ENCODE measurements at places on chromosomes 3 and 15.

- H3K4me3 ChIP-seq, result no peak overlapping the region
- no peaks in the 10 kb centered on the region for H3K4me1 ChIP-seq
- H3K27me3 ChIP-seq, result no peaks in the 10 kb centered on the region
- no peak for DNase-seq
- H3K27ac ChIP-seq, result no peak overlapping the region
Measured at GRCh38 chr3:53102601-53103147, 27.6 kb downstream of the RFT1 start.

- H3K4me3 ChIP-seq, result no peak overlapping the region
- no peaks in the 10 kb centered on the region for H3K36me3 ChIP-seq
- no peak for DNase-seq
Measured at GRCh38 chr3:191275751-191276150, 53.4 kb upstream of the CCDC50 start.

DNA sequence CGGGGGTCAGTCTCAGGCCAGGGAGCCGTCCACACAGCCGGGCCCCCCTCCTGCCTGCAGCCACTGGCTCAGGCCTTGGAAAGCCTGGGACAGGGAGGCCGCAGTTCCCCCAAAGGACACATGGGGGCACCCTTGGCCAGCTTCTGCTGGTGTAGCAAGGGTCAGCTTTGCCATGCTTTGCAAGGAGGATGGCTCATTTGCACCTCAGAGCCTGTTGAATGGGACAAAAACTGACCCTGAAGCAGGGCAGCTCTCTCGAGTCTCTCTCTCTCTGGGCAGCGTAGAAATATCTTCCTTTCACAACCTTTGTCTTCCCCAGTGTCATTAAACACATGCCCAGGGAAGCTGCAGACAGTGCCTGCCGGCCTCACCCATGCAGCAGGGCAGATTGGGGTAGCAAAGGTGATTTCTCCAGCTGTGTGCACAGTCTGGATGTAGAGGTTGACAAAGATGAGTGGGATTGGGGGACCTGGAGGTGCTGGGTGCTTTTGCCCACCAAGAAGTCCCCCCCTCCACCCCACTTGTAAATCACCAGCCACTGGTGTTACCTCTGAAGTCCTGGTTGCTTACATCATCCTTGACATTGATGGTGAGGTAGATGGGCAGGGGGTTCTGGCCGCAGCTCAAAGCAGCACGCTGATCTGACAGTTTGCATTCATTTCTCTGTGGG is 17.4 kb upstream of the EHD4 start:
- H3K27ac ChIP-seq, result no peak overlapping the region
- H3K27me3 ChIP-seq, result peaks cover 3% of the 10 kb centered on the region
- no peak overlapping the region for H3K4me3 ChIP-seq
- no peaks in the 10 kb centered on the region for H3K36me3 ChIP-seq
- no peaks in the 10 kb centered on the region for H3K4me1 ChIP-seq

GRCh38 chr3:46706771-46707582 is 5.8 kb downstream of the TMIE start:
- H3K36me3 ChIP-seq, result no peaks in the 10 kb centered on the region
- no peak overlapping the region for H3K4me3 ChIP-seq
- DNase-seq, result no peak

GRCh38 chr15:62834686-62835329 is 207.7 kb upstream of the TPM1 start:
- peaks cover 7% of the 10 kb centered on the region for H3K36me3 ChIP-seq
- H3K27me3 ChIP-seq, result no peaks in the 10 kb centered on the region
- no peak for DNase-seq

DNA sequence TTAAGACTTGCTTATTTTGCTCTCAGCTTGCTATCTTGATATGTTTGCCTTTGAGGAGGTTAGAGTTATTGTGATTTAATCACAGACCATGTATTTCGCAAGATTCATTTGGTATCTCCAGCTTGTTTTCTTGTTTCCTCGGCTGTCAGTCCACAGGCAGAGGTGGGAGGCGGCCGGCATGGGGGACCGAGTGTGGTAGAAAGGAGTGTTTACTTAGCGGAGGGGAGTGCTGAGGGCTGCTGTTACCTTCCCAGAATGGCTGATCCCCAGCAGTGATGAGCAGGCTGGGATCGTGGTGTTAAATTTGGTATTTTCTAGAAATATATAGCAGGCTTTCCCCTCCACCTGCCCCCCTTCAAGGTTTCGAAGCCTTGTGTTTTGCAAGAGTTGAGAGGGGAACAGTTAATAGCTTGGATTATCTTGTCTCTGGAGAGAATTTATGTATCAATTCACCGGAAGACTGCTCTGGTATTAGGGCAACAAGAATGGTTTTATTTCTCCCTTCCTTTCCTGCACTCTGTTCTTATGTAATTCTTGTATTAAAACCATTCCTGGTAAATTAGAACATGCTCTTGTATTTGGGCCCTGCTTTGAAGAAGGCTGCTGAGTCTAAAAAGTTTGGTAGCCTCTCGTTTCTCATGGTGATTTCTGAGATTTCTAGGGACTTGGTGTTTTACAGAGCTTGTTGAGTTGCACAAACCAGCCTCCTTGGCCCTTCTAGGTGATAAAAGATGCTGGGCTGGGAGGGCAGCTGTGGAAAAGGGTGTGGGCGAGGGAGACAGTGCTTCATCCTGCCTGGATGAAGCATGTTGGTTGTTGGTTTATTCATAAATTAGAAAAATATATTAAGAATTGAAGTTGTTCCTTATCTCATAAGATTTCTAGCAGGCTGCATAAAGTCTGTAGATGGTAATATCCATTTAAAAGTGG is 151.4 kb downstream of the IGF1R start:
- H3K27me3 ChIP-seq, result no peaks in the 10 kb centered on the region
- H3K4me1 ChIP-seq, result peaks cover 16% of the 10 kb centered on the region
- H3K27ac ChIP-seq, result no peak overlapping the region
- DNase-seq, result peak; percentile 36
- no peaks in the 10 kb centered on the region for H3K36me3 ChIP-seq
- no peak overlapping the region for H3K4me3 ChIP-seq

GRCh38 chr15:58423831-58424608 is 7.8 kb upstream of the LIPC start:
- no peak overlapping the region for H3K27ac ChIP-seq
- no peaks in the 10 kb centered on the region for H3K36me3 ChIP-seq
- H3K4me3 ChIP-seq, result no peak overlapping the region
- DNase-seq, result peak; percentile 34

- no peak overlapping the region for H3K4me3 ChIP-seq
- peaks cover 15% of the 10 kb centered on the region for H3K4me1 ChIP-seq
- peaks cover 3% of the 10 kb centered on the region for H3K36me3 ChIP-seq
- no peaks in the 10 kb centered on the region for H3K27me3 ChIP-seq
- H3K27ac ChIP-seq, result no peak overlapping the region
Measured at GRCh38 chr3:141373232-141373631, 4.9 kb downstream of the ZBTB38 start.

DNA sequence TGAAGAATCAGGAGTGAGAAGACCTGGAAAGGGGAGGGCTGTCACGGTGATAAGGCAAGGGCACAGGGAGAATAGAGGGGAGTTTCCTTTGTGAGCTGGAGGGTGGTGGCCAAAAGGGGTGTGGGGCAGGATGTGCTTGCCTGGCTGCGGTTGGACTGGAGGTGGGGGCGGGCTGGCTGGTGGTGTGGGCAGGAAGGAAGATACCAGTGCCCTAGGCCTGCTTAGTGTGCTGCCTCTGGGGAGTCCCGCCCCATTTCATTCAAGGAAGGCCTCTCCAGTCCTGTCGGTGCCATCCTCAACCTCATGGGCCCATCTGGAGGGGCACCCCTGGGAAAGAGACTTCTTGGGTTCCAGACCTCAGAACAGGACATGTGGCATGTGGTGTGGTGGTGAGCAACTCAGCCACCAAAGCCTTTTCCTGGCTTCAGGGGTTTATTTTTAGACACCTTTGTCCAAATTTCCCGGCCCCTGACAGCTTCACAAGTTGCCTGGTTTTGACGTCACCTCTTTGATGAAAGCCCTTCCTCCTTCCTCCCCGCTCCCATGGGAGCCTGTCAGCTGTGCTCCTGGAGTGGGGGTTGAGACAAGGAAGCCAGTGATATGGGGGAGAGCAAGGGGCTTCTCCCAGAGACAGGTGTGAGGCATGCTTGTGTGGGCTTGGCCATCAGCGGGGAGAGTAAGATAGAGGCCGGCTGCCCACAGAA is 15.6 kb downstream of the TEX264 start:
- no peaks in the 10 kb centered on the region for H3K4me1 ChIP-seq
- peak; percentile 47 for DNase-seq
- no peaks in the 10 kb centered on the region for H3K27me3 ChIP-seq
- no peak overlapping the region for H3K4me3 ChIP-seq
- peaks cover 7% of the 10 kb centered on the region for H3K36me3 ChIP-seq
- H3K27ac ChIP-seq, result no peak overlapping the region

- DNase-seq, result peak; percentile 95
- no peaks in the 10 kb centered on the region for H3K27me3 ChIP-seq
- peaks cover 30% of the 10 kb centered on the region for H3K4me1 ChIP-seq
- H3K36me3 ChIP-seq, result no peaks in the 10 kb centered on the region
Measured at GRCh38 chr15:99454941-99455788, 110.6 kb upstream of the MEF2A start.

- no peak for DNase-seq
- H3K4me1 ChIP-seq, result no peaks in the 10 kb centered on the region
- H3K27ac ChIP-seq, result no peak overlapping the region
- H3K4me3 ChIP-seq, result no peak overlapping the region
Measured at GRCh38 chr3:17655743-17656142, 86.7 kb downstream of the TBC1D5 start.

GRCh38 chr15:67085818-67086636 is 20.6 kb downstream of the SMAD3 start:
- H3K36me3 ChIP-seq, result peaks cover 9% of the 10 kb centered on the region
- no peak overlapping the region for H3K4me3 ChIP-seq
- H3K4me1 ChIP-seq, result peaks cover 79% of the 10 kb centered on the region
- peak overlapping the region; percentile 50 for H3K27ac ChIP-seq

- no peak overlapping the region for H3K27ac ChIP-seq
- H3K4me3 ChIP-seq, result no peak overlapping the region
- no peak for DNase-seq
- H3K4me1 ChIP-seq, result peaks cover 2% of the 10 kb centered on the region
- no peaks in the 10 kb centered on the region for H3K27me3 ChIP-seq
Measured at GRCh38 chr15:98524838-98525660, 123.3 kb upstream of the IGF1R start.

DNA sequence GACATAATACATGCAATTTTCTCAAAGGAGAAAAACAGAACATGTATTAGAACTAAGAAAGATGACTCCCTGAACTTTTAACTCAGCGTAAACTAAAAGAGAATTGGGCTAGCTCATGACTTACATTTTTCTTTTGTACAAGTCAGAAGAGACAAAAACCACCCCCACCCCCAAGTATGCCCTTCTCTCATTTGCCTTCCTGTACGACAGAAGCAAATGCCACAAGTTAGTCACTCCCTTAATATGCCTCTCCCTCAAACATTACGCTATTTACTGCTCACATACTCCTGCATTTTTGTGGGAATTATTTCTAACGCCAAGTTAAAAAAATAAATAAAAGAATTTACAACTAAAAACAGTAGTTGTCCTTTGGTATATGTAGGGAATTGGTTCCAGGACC is 22.0 kb downstream of the CPEB1 start:
- no peak overlapping the region for H3K4me3 ChIP-seq
- no peaks in the 10 kb centered on the region for H3K36me3 ChIP-seq
- H3K27ac ChIP-seq, result no peak overlapping the region
- H3K27me3 ChIP-seq, result no peaks in the 10 kb centered on the region

- no peaks in the 10 kb centered on the region for H3K27me3 ChIP-seq
- H3K27ac ChIP-seq, result no peak overlapping the region
- H3K4me1 ChIP-seq, result no peaks in the 10 kb centered on the region
- no peaks in the 10 kb centered on the region for H3K36me3 ChIP-seq
- no peak overlapping the region for H3K4me3 ChIP-seq
- no peak for DNase-seq
Measured at GRCh38 chr3:109921509-109921908, 584.2 kb upstream of the DPPA4 start.

- no peak overlapping the region for H3K4me3 ChIP-seq
- H3K4me1 ChIP-seq, result no peaks in the 10 kb centered on the region
- H3K36me3 ChIP-seq, result no peaks in the 10 kb centered on the region
- no peak for DNase-seq
- H3K27me3 ChIP-seq, result no peaks in the 10 kb centered on the region
Measured at GRCh38 chr3:33711100-33711499, 7.0 kb downstream of the CLASP2 start.

- H3K36me3 ChIP-seq, result no peaks in the 10 kb centered on the region
- peak overlapping the region; percentile 45 for H3K27ac ChIP-seq
- H3K27me3 ChIP-seq, result no peaks in the 10 kb centered on the region
- no peak overlapping the region for H3K4me3 ChIP-seq
Measured at GRCh38 chr3:171825222-171825828, 15.0 kb upstream of the PLD1 start.

- peak; percentile 30 for DNase-seq
- H3K27ac ChIP-seq, result no peak overlapping the region
- H3K4me3 ChIP-seq, result no peak overlapping the region
- no peaks in the 10 kb centered on the region for H3K4me1 ChIP-seq
Measured at GRCh38 chr3:83011481-83011880, 1250.0 kb upstream of the GBE1 start.

GRCh38 chr15:101216100-101216499 is 35.7 kb downstream of the CHSY1 start:
- no peak overlapping the region for H3K27ac ChIP-seq
- peak; percentile 36 for DNase-seq
- H3K4me1 ChIP-seq, result peaks cover under 1% of the 10 kb centered on the region
- peaks cover 3% of the 10 kb centered on the region for H3K36me3 ChIP-seq

- H3K27ac ChIP-seq, result no peak overlapping the region
- H3K36me3 ChIP-seq, result no peaks in the 10 kb centered on the region
- no peaks in the 10 kb centered on the region for H3K4me1 ChIP-seq
- DNase-seq, result no peak
- no peak overlapping the region for H3K4me3 ChIP-seq
- no peaks in the 10 kb centered on the region for H3K27me3 ChIP-seq
Measured at GRCh38 chr3:178480795-178481194, 55.4 kb upstream of the KCNMB2 start.

Data from fibroblast of lung (primary cell).